ENCODE measurements at places on chromosomes 2 and 18.

DNA sequence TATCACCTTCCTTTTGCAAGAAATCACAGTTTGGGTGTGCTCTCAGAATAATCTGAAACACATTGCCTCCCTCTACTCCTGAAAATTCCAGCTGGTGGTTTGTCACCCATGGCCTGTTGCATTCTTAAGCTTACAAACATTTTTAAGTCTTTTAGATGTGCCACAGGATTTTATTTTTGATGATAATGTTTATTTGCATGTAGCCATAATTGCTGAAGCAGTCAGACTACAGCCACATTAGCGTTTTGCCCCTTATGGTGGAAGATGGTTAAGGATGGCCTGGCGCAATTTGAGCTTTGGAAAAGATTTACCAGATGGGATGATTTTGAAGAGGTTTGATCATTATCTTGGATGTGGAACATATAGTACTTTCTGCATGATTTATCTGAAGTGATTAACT lies 439.5 kb downstream of the MEIS1 start:
- DNase-seq = no peak

DNA sequence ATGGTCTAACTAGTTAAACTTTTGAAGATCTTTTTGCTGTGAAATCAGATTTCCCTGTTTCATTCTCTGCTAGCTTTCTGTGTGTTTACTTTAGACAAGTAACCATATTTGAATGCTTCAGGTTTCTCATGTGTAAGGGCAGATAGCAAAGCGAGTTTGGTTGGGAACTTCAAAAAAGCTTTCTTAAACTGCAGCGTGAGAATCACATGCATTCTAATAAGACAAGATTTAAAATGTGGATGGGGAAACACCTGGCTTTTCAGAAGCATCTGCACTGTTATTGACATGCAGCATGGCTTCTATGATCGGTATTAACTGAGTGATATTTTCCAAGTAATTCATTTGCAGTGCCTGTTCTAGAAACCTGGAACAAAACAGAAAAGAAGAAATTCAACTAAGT lies 119.3 kb downstream of the ABCA12 start:
- DNase-seq = no peak

GRCh38 chr2:99805930-99806476 lies 316.2 kb upstream of the REV1 start:
- DNase-seq = no peak

- DNase-seq = no peak
These were observed 652.0 kb downstream of the PLCL1 start for GRCh38 chr2:198456418-198456817.

- DNase-seq = no peak
These were observed 106.1 kb upstream of the PPP1CB start for GRCh38 chr2:28645553-28645952.

DNA sequence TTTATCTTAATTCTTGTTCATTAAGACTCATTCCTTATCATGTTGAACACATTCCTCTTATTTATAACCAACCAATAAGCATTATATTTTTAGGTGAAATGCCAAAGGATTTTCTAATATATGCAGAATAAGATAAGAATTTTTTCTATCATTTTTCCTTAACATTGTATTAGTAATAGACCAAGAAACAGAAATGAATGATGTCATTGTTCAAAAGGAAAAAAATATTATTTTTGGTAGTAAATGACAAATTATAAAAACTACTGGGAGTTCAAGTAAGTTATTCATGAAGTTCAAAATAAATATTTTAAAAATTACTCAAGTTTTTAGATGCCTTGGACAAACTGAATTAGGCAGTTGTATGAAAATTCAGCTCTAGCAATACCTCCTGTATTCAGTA lies 25.5 kb downstream of the DCAF17 start:
- no peak for DNase-seq

DNA sequence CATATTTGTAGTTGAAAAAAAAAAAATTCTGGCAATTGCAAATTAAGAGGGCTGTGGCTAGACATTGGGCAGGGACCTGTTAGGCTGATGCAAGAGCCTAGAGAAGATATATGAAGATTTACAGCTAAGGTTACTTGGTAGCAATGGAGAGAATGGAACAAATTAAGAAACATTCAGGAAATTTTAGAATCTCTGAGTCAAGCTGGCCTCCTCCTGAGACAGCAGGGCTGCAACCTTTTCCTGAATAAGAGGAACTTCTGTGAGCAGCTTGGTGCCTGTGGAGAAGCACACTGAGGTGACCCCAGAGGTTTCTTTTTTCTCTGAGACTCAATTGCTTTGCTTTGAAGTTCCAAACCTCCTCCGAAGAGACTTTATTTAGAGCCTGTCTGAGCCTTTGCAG lies 118.6 kb upstream of the LRATD1 start:
- no peak for DNase-seq

- DNase-seq = no peak
These were observed 50.6 kb upstream of the ODC1 start for GRCh38 chr2:10498525-10499274.

- peak; percentile 61 for DNase-seq
These were observed 27.0 kb downstream of the RBKS start for GRCh38 chr2:27863146-27863545.

DNA sequence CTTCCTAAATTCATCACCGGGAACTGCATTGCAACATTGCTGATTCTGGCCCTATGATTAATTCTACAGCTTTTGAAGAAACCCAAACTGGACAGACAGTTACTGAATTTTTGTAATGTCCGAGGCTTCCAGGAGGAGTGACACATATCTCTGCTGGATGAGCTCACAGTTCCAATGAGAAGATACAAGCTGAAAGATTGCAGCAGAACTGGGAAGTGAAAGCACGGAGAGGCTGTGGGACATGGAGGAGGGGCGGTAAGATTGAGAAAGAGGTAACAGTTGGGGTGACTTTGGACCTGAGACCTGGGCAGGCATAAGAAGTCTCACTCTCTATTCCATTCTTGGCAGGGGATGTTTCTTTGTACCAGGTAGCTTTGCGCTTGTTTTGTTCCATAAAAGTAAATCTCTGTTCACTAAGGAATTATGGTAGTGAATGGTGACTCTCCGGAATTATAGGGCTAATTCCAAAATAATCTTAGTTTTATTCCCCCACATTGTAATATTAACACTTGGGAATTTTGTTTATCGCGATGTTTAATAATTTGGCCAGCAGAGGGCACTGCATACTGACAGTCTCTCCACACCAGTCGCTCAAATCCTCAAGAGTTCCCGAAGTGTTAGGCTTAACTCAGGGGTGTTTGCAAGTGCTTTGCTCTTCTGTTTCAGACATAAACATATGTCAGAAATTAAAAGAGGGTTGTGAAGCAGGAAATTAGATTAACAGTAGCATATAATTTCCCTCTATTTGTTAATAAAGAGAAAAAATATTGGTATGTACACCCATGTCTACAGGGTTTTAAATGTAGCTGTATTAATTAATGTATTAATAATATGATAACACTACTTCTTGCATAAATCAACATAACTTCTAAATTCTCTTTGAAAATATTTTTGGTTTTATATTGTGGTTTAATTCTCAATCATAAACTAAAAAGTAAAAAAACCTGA lies 201.4 kb downstream of the SOCS6 start:
- peak; percentile 60 for DNase-seq

DNA sequence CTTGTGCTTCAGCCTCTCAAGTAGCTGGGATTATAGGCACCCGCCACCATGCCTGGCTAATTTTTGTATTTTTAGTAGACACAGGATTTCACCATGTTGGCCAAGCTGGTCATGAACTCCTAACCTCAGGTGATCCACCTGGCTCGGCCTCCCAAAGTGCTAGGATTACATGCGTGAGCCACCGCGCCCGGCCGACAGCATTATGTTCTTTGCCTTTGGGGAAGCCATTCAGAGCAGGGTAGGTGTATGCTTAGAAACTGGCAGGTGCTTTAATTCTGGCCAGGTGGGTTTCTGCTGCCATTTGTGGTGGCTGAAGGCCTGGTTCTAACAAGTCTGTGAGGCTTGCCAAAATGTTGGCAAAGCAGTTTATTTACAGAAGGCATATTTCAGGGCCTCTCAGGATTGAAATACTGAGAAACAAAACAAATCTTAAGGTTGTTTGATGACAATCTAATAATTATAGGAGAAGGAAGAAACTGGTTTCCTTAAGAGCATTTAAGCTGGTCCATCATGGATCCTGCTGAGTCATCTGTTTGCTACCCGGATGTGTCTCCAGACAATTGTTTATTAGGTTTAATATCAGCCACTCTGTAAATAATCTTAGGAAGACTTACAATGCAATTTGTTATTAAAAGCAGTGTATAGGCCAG lies 16.0 kb downstream of the SLC20A1 start:
- no peak for DNase-seq

DNA sequence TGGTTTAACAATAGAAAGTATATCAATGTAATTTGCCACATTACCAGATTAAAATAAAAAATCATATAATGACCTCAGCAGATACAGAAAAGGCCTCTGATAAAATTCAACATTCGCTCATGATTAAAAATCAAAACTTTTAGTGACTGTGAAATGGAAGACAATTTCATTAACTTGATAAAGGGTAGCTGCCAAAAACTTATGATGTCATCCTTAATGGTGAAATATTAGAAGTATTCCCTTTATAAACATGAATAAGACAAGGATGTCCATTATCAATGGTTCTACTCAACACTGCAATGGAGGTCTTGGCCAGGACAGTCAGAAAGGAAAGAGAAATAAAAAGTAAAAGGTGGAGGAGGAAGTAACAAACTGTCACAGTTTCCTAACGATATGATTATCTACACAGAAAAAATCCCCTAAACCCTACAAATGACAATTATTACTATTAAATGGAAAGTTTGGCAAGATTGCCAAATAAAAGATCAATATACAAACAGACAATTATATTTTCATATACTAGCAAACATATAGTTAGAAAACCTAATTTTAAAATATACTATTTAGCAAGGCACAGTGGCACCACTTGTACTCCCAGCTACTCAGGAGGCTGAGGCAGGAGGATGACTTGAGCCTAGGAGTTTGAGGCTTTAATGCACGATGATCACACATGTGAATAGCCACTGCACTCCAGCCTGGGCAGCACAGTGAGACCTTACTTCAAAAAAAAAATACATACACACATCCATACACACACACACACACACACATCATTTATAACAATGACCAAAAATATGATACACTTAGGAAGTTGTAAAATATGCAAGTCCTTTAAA lies 12.8 kb downstream of the METTL8 start:
- no peak for DNase-seq

- DNase-seq = no peak
These were observed 64.7 kb upstream of the SERTAD2 start for GRCh38 chr2:64718250-64718885.

- no peak for DNase-seq
These were observed 13.4 kb upstream of the MAT2A start for GRCh38 chr2:85525567-85525966.

- DNase-seq = no peak
These were observed 30.4 kb downstream of the SERTAD2 start for GRCh38 chr2:64623242-64623850.

DNA sequence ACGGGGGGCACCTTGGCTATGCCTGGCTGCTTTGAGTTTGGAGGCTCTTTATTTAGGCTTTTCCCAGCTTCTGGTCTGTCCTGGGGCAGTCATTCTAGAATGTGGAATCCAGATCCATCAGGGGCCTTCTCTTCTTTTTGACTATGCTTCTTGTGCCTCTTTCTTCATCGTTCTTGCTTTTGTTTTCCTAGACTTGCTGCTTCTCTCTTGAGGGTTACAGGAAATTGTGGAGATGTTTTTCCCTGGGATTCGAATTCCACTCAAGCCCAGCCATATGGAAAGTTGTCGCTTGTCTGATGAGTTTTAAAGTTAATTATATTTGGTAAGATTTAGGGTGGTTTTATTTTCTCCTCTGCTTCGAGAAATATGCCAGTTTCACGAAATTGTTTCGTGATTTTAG lies 2.4 kb downstream of the GLI2 start:
- DNase-seq = no peak

DNA sequence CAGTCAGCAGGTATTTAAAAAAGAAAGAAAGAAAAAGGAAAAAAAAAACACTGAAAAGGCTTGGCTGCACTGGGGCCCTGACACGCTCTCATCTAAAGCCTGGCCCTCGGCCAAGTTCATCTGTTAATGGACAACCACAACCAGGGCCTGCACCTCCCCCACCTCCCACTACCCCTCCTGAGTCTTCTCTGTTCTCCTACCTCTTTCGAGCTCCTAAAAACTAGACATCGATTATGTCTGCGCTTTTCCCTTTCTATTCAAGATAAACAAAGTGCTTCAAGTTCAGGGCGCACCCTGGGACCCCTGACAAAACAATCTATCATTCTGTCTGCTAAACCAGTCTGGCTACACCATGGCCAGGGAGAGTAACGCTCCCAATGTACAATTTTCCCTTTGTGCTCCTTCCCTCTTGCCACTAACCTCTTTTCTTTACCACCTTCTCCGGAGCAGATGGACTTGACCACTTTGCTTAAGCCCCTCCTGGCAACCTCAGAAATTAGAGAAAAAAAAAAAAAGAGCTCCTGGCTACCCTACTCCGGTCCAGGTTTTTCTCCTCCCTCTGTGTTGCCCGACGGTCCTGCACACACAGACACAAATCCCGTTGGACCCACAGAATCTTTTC lies 22.7 kb downstream of the BCL11A start:
- no peak for DNase-seq

- no peak for DNase-seq
These were observed 133.7 kb downstream of the KLHL29 start for GRCh38 chr2:23518481-23519333.

DNA sequence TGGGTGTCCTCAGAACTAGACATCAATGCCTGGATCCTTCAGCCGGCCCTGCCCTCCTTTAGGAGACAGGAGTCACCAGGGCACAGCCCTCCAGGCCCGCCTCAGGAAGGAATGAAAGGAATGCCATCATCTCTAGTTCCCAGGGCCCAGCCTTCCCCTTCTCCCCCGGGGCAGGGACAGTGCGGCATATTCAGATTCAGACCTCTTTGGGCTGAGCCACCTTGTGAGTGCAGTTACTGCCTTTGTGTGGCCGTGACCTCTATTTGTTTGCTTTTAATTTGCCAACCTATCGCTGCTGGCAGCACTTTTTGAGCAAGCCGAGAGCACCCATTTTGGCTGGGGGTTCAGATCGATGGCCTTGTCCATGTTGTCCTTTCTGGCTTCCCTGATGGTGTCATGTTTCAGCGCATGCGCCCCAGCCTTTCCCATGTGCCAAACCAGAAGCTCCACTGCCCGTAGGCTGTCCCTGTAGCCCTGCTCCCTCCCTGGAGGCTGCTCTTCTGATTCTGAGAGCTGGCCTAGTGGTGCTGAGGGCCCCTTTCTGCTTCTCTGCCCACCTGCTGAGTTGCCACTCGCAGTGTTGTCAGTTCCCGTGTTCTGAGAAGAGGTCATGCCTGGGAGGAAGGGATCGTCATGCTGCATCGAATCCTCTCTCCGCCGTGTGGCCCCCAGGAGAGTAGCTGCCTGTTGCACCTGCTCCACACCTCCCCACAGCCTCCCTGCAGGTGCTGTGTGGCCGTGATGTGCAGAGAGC lies 10.9 kb downstream of the ANKRD23 start:
- DNase-seq = no peak

- DNase-seq = no peak
These were observed 168.5 kb downstream of the CBLN2 start for GRCh38 chr18:72375618-72376017.

GRCh38 chr18:68557183-68557582 lies 157.7 kb downstream of the TMX3 start:
- no peak for DNase-seq
